ENCODE measurements at places on chromosomes 2 and 18.

- DNase-seq, result peak; percentile 4
Measured at GRCh38 chr2:227033471-227034148, 130.4 kb downstream of the COL4A4 start.

DNA sequence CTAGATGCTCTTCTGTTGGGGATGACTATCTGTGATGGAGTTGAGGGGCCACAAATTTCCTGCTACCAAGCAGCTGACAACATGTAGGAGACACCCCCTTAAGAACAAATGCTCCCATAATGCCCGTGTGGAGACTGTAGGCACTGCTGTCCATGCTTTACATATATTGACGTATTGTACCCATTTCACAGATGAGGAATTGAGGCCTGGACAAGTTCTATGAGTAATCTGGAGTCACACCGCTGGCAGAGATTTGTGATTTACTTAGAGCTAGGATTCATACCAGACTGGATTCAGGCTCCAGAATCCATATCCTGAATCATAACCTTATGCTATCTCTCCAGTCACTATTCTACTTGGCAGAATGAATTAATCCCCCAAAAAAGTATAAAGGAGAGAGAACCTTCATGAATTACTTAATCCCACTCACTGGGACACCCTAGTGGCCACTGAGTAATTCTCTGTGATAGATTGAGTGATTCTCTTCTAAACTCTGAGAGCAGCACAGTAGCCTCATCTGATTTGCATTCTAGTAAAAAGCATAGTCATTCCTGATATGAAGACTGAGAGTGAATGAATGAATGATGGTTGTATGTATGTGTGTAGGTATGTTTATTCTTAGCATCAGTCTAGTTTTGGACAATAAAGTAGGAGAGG lies 460.7 kb upstream of the MEIS1 start:
- no peak for DNase-seq

GRCh38 chr2:24579053-24579803 lies 88.2 kb downstream of the NCOA1 start:
- DNase-seq, result no peak

- DNase-seq, result no peak
Measured at GRCh38 chr2:42098571-42099437, 51.0 kb downstream of the PKDCC start.

GRCh38 chr2:30234180-30234971 lies 3.0 kb downstream of the LBH start:
- no peak for DNase-seq

DNA sequence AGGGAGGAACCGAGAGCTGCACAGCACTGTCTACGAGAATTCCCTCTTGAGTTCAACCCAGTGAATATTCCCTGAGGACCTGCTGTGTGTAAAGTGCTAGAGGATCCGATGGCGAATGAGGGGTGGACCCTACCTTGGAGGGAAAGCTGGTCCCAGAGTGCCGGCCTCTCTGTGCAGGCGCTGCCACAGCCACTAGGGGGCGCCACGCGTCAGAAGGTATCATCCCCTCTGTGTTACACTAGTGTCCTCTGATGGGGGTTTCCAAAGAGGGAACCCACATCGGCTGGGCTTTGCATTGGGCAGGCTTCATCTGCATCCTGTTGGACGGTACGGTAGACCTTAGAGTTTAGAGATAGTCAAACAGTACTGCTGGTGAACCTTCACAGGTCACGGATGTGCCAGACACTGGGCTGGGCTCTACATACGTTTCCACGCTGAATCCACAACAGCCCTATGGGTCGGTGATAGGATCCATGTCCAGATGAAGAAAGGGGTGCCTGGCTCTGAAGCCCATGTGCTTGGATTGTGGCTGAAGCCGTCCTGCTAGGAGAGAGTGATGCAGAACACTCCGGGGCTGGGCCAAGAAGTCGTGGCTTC lies 39.0 kb downstream of the COA5 start:
- DNase-seq, result no peak

- peak; percentile 4 for DNase-seq
Measured at GRCh38 chr2:204538182-204539018, 6.9 kb upstream of the PARD3B start.

GRCh38 chr18:64037812-64038414 lies 68.0 kb downstream of the SERPINB8 start:
- DNase-seq, result peak; percentile 69

DNA sequence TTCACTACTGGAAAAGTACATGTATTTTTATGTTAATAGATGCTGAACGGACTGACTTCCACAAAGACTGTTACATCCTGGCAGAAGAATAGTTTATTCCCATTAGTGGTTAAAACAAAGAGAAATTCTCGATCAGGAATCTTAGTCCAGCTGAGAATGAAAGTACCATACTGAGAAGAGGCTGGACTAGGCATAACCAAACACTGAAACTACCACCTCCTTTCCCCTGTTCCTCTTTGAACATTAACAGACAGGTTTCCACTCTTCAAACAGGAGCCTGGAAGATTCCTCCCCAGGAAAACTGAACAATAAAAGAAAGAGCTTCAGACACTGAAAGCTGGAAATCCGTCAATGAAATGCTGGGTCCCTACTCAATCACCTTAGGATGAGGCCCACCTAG lies 25.8 kb downstream of the LDAH start:
- no peak for DNase-seq

GRCh38 chr2:230872151-230872967 lies 7.6 kb downstream of the ITM2C start:
- no peak for DNase-seq

DNA sequence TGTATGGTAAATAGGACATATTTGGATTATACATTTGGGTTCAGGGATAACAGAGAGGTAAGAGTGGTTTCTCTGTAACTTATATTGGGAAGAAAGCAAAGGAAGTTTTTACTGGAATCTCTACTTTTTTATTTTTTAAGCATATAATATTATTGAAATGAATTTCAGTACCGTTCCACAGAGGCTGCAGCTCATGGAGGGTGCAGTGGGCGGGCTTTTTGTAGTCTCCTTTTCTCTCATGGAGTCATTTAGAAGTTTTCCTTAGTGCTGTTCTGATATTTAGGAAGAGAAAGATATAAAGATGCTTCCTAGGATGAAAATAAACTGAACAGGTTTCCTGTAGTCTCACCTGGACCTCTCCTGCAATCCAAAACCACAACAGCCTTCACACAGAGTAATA lies 1153.3 kb upstream of the TMEFF2 start:
- DNase-seq, result no peak

DNA sequence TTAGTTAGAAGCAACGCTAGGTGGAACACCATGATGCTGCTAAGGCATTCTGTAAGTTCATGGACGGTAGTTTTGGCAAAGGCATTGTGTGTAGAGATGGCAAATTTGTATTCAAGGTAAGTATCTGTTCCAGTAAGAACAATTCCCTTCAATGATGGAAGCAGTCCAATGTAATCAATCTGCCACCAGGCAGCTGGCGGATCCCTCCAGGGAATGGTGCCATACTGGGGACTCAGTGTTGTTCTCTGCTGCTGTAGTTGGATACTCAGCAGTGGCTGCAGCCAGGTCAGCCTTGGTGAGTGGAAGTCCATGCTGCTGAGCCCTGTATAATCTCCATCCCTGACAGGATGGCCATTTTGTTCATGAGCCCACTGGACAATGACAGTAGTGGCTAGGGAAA lies 62.8 kb downstream of the ARL6IP6 start:
- DNase-seq, result peak; percentile 37

- DNase-seq, result peak; percentile 68
Measured at GRCh38 chr18:57561728-57562423, 24.6 kb downstream of the FECH start.

DNA sequence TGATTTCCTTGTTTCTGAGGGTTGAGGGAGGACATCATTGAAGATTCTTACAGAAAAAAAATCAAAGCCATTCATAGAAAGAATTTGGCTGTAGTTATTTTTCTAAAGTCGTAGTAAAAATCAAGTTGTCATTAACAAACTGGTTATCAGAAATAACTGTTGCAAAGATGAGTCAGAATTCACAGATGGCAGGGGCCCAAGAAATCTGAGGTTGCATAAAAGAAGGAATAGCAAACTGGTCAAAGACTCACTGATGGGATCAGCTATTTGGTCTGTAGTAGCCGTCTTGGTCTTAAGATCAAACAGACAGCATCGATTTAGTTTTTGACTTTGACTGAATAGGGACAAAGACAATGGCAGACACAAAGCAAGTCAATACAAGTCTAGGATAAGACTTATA lies 334.3 kb downstream of the FIGN start:
- no peak for DNase-seq

DNA sequence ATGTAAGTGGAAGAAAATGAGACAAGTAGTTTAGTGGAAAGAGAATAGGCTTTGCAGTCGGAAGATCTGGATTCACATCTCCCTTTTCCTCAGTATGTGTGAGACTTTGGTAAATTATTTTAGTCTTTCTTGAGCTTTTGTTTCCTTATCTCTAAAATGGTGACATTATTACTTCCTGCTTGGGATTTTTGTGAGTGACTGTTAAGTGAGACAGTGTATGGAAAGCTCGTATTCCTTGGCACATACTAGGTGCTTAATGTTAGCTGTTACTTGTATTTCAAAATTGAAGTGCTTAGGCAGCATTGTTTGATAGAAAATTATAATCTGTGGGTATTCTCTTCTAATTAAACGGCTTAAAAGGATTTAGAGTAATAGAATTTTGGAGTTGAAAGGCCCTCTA lies 2.0 kb downstream of the ZNF638 start:
- no peak for DNase-seq

DNA sequence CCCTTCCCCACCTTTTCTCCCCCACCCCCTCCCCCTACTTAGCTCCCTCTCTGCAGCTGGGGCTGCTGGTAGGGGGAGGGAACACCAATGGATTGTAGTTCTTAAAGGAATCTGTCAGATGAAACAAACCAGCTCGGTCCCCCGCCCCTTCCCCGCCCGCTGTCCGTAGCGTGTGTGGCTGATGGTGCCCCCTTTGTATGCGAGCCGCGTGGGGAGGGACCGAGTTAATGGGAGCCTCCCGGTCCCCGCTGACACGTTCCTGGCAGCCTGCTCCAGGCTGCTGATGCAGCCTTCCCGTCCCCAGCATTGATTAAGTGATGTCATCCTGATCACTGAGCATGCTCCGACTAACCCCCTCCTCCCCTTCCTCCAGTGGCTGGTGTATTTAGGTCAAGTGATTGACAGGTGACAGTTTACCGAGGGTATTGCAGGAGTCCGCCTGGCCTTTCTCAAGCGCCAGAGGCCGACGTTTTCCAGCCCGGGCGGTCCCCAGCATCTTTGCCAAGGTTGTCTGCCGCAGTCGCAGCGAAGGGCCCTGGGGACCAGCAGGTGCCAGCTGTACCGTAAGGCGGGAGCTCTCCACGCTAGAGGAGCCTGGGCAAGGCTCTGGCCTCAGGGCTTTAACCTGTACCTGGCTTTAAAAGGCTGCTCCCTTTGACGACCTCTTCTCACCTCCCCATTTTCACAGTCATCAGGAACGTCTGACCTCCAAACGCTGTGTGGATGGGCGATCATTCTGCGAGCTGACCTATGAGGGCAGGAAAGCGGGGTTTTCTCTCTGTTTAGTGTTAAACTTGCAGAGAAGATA lies 1.8 kb downstream of the KIF5C start:
- DNase-seq, result peak; percentile 93

- DNase-seq, result no peak
Measured at GRCh38 chr18:68104036-68104435, 587.5 kb upstream of the DSEL start.

- no peak for DNase-seq
Measured at GRCh38 chr2:238820197-238820596, 27.7 kb upstream of the TWIST2 start.

DNA sequence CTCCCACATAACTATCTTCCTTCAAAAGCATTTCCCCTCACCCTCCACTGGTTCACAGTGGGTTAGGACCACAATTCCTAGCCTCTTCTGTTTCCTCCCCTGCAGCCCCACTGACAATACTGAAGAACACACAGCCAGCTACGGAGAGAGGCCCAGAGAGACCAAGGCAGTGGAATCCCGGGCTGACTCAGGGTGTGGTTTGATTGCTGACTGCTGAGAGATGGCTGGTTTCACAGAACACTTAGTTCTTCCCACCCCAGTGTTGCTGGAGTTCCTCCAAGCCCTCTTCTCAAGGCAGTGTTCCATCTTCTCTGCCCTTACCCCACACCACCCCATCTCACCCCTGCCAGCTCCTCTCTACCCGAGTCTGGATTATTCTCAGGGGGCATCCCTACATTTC lies 43.3 kb upstream of the ZFP36L2 start:
- peak; percentile 52 for DNase-seq

DNA sequence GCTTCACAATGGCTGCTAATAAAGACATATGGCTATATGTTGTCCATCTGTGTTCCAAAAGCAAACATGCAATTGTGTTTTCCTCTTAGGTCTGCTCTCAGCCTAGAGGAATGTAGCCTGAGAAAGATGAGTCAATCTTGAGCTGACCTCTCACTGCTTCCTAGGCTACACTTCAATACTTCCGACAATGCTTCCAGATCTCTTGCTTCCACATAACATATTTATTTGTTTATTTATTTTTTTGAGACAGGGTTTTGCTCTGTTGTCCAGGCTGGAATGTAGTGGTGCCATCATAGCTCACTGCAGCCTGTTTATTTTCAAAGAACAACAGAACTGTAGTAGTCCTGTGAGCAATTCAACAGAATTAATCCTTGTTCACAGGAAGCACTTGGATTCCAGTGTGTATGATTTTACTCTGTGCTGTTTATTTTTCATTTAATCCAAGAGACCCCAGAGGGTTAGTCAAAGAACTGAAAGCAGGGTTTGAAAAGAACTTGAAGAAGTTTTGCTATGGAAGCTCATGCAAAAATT lies 437.9 kb downstream of the TXNL1 start:
- no peak for DNase-seq

DNA sequence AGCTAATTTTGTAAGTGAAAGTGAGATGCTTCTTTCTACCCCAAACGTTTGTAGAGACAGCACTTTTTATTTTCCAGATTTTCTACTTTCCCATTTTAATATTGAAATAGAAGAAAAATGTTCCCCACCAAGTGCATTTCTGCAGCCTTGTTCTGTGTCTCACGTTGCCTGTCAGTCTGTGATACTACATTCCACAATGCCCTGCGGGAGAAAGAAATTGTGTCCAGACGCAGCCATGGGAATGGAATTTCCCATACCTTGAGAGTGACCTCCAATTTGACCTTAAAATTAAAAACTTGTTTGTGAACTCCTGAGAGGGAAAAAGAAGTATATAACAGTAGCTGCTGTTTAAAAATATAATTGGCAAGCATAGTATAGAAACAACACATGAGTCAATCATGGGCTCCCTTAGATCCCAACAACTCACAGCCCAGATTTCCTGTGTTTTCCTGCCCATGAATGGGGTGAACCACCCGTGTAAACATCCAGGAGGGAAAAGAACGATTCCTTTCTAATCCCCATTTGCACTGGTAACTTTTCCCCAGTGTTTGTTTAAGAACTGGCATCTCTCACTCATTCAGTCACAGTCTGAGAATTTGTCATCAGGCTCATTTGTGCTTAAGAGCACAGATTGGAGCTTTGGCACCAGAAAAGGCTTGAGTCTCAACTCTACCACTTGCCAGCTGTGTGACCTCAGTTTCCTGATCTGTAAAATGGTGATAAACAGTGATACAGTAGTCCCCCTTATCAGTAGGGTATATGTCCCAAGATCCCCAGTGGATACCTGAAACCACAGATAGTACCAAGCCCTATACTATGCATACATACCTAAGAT lies 166.1 kb upstream of the ZNF521 start:
- no peak for DNase-seq

- no peak for DNase-seq
Measured at GRCh38 chr2:100409975-100410647, 7.4 kb downstream of the CHST10 start.

Measured in NCI-H1092 treated with DMSO at 0.1 percent for 48 hours (cell line).